ENCODE measurements at places on chromosomes 7 and 10.

DNA sequence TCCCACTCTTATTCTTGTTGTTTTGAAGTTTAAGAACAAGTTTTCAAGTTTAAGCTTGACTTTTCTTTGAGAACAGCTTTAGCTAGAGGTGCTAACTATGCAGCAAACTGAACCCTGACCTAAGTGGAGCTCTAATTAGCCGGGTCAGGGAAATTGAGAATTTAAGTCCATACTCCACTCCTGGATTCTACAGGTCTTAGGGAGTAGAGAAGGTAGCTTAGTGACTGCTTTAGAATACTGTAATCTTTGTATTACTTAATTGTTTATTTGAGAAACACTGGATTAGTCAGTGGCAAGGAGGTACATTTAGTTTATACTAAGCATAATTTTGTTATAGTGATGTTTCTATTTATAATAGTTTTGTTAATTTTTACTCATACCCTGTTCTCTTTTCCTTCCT is 74.6 kb upstream of the STRIP2 start:
- no peak for DNase-seq

DNA sequence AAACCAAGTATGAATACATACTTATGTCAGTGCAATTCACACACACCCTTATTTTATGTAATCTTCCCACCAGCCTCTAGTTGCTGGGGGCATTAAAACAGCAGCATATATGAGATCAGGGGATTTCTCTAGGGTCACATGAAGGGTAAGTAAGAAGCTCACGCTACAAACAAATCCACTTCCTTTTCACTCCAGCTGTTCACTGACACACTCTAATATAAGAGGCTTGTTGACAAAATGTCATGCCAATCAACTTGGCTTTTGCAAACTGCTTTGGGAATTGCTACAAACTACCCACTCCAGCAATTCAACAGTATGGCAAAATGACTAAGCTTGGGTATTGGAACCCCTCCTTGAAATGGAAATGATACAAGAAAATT is 10.3 kb downstream of the FAM3C start:
- DNase-seq = peak; percentile 79

GRCh38 chr7:99012722-99013121 is 131.2 kb downstream of the SMURF1 start:
- DNase-seq = no peak

- DNase-seq = no peak
Observed at GRCh38 chr10:132677473-132678227, 108.3 kb downstream of the NKX6-2 start.

- DNase-seq = no peak
Observed at GRCh38 chr10:124450012-124450782, at the start of gene NKX1-2. Gene NKX1-2 (minus strand): TSS chr10:124450035. CDS start chr10:124449943, 92 bp downstream.

GRCh38 chr10:14566498-14566897 is 208.2 kb downstream of the FAM107B start:
- no peak for DNase-seq

GRCh38 chr10:26573674-26574073 is 123.8 kb upstream of the PDSS1 start:
- peak; percentile 54 for DNase-seq

- no peak for DNase-seq
Observed at GRCh38 chr10:126058507-126058906, 162.1 kb downstream of the FANK1 start.

DNA sequence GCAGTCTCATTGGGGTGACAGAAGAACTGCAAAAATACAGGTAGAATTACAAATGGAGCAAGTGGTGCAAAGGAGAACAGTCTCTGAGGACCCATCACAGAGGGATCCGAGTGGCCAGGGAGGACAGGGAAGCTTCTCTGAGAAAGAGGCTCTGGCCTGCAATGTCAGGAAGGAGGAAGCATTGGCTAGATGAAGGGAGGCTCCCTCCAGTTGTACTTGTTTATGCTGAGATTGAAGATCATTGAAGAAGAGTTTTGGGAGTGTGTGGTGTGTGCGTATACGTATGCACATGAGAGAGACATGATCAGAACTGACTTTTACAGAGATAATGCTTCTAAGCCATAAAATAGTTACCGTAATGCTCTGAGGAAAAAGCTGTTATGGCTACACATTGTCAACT is 274.7 kb upstream of the FZD8 start:
- no peak for DNase-seq

GRCh38 chr10:76523246-76523645 is 1091.8 kb downstream of the LRMDA start:
- no peak for DNase-seq

DNA sequence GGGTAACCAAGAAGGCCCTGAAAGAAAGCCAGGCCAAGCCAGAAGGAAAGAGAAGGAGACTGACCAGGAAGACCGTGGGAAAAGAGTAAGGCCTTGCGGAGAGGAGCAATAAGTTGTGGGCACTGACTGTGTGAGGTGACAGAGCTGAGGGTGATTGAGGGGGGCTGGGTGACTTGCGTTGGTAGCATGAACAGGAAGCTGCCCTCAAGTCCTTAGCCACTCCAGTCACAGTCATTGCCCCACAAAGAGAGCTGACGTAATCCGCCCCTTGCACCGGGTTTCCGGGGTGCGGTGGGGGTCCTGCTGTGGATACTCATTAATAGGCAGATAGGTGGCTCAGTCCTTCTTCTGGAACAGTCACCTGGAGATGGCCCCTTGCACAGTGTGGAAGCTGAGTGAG is 16.1 kb upstream of the DMBT1 start:
- peak; percentile 33 for DNase-seq

All from suppressor macrophage treated with lipopolysaccharide for 4 hours (primary cell).